ENCODE measurements at places on chromosomes 6 and 20.

DNA sequence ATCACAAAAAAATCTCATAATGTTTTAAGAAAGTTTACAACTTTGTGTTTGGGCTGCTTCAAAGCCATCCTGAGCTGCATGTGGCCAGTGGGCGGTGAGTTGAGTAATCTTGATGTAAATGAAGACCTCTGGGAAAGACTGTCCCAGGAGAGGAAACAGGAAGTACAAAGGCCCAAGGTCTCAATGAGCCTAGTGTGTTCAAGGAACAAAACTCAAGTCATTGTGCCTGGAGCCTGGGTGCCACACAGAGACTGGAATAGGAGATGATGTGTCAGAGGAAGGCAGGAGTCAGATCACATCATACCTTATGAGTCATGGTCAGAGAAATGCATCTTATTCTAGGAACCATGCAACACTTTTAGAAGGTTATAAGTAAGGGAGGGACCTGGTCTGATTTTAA is 51.5 kb downstream of the COL19A1 start:
- no peak for DNase-seq

GRCh38 chr6:165109011-165109410 is 200.4 kb downstream of the C6orf118 start:
- DNase-seq = no peak

- no peak for DNase-seq
Observed at GRCh38 chr6:165987483-165988301, 180.0 kb downstream of the TBXT start.

DNA sequence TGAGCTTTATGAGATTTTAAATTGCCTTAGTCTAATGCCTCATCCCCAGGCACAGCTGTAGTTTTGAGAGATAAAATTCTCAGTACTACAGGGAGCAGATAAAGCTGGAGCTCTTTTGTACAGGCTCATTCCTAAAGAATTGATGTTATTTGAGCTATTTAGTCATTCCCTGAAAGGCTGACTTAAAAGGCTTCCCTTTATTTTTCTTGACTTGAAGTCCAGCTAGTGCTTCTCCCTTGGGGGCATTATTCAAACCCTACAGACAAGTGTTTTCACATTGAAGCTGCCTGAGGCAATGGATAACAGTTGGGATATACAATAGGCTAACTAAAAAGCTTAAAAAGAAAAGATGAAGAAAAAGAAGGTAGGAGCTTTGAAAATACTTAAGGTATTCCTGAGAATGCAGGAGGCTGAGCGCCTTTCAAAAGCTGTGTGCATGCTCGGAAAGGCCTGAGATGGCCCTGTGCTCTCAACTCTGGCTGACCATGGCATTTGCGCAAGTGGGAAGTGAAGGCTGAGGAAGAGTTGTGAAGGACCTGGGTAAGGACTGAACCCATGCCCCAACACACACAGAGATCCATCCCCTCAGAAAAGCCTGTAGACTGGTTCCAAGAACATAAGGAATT is 315.1 kb downstream of the SMOC2 start:
- no peak for DNase-seq

GRCh38 chr6:98039904-98040607 is 757.0 kb upstream of the MMS22L start:
- DNase-seq = no peak

DNA sequence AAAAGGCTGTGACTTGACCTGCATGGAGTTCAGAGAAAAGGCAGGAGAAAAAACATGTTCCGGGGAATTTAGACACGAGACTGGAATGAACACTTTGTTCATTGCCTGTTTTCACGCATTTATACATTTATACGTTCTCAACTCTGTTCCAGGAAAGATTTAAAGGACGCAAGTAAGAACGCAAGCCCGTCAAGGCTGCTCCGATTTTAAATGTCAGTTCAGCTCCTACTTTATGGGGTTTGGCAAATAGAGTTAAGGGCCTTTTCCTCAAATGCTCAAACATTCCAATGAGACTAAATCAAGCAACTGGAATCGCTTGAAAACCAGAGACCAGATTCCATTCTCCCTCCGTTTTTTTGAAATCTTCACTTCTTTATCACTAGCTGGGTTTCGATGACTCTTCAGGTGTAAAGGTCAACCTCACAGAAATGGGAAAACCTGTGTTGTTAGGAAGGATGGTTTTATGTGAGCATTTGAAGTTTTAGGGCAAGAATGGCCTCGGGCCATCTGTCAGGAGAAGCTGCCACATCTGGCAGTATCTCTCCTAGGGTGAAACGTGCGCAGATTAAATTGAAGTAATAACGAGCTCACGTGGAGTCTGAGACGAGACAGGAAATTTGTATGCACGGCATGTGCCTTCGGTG is 24.9 kb downstream of the TTLL2 start:
- DNase-seq = no peak

GRCh38 chr6:43075670-43076463 is at the start of gene PTK7:
Gene PTK7 (plus strand): TSS chr6:43076314. CDS start chr6:43076489, 175 bp downstream.
- no peak for DNase-seq

DNA sequence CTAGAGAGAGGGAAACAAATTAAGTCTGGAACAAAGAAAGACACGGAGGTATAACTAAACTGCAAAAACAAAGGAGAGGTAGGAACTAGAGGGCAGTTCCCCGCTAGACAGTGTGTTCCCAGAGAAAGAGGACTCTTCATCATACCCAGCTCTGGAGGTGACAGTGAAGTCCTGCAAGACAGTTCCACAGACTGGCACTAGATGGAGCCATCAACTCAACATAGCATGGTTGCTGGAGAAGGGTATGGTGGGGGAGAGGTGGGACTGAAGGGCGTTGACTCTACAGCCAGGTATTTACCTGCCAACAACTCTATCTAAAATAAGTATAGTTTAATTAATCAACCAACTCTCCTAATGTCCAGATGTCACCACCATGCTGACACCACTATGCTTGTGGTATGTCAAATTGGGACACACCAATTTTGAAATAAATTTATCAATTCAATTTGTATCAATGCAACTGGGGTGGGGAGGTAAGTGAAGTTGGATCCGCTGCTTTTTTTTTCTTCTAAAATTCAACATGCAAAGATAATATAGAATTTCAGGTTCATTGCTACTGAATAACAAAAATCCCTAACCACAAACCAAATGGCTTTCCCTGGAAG is 9.7 kb downstream of the BACH2 start:
- DNase-seq = no peak

DNA sequence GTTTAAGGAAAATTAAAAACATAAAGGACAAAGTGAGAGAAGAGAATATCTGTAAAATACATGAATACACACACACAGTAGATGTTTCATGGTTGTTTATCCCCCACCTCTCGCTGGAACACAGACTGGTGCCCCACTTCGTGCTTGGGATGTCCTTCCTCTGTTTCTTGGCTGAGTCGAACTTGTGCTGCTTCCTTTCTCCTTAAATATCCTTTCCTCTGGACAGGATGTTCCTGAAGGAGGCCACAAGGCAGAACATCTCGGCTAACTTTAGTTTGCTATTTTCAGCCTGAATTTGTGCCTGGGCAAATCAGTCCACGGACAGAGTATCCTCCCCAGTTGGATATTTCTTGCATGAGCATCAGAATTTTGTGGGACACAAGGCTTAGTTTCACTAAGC is 54.7 kb upstream of the ZMYND8 start:
- no peak for DNase-seq

- DNase-seq = no peak
Observed at GRCh38 chr20:57513199-57513598, 11.7 kb downstream of the CTCFL start.

GRCh38 chr6:101544286-101544685 is 150.8 kb downstream of the GRIK2 start:
- no peak for DNase-seq

GRCh38 chr6:139637766-139638165 is 263.3 kb upstream of the CITED2 start:
- no peak for DNase-seq

- no peak for DNase-seq
Observed at GRCh38 chr6:149060985-149061760, 256.3 kb upstream of the TAB2 start.

DNA sequence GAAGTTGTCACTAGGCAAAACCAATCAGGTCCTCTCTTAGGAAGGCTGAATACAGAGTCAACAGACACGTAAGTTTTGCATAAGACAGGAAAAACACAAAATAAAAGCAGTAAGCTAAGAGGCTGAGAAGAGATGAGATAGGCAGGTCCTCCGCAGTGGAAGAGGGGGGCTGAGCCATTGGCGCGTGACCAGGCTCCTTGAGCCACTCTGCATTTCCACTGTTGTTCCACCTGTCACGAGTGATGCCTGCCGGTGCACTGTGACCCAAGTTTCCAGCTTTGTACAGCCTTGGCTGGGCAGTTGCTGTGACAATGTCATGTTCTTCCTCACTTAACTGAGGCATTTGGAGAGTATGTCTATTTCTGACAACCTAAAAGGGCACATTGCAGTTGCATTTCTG is 58.6 kb downstream of the NUDT3 start:
- no peak for DNase-seq

DNA sequence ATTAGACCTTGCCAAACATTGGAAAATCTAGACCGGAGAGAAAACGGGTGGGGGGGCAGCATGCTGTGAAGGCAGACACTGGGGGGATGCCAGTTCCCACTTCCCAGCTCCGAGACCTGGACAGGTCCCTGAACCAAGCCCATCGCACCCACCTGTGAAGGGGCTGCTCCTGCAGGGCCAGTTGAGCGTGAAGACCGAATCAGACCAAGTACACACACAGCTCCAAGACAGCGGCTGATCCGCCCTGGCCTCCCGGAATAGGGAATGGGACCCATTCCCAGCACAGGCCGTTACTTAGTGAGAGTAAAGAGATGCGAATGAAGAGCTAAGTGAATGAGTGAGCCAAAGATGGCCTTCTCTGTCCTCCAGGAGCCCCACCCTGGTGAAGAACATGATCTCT is 41.5 kb upstream of the MDFI start:
- no peak for DNase-seq

GRCh38 chr20:46221256-46221833 is 87.0 kb downstream of the CDH22 start:
- DNase-seq = no peak

DNA sequence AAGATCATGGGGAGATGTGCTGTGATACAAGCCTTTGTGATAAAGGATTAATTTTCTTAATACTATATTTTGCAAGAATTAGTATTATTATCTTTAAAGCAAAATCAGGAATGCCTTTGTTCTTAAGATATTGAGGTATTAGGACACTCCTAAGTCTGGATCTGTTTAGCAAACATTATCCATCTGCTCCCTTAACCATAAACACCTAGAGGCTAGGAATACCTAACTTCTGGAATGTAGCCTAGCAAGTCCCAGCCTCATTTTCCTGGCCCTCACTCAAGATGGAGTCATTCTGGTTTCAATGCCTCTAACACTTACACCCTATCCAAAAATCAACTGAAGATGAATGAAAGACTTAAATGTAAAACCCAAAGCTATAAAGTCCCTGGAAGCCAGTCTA is 106.3 kb upstream of the GJE1 start:
- DNase-seq = no peak

DNA sequence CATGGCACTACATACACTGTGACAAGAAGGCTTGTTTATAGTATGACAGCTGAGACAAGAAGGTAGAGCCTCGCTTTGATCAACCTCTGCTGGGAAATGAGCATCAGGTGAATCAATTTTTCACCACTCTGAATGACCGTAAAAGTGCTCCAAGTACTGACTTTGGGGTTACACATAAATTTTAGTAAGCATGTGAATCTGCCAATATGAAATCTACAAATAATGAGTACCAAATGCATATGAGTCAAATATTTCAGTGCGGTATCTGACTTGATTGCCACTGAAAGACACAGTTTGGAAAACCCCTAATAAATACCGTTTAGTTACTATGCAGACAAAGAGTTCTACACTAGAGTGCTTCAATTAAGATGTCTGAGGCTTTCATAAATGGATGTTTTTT is 77.8 kb downstream of the ATG5 start:
- no peak for DNase-seq

DNA sequence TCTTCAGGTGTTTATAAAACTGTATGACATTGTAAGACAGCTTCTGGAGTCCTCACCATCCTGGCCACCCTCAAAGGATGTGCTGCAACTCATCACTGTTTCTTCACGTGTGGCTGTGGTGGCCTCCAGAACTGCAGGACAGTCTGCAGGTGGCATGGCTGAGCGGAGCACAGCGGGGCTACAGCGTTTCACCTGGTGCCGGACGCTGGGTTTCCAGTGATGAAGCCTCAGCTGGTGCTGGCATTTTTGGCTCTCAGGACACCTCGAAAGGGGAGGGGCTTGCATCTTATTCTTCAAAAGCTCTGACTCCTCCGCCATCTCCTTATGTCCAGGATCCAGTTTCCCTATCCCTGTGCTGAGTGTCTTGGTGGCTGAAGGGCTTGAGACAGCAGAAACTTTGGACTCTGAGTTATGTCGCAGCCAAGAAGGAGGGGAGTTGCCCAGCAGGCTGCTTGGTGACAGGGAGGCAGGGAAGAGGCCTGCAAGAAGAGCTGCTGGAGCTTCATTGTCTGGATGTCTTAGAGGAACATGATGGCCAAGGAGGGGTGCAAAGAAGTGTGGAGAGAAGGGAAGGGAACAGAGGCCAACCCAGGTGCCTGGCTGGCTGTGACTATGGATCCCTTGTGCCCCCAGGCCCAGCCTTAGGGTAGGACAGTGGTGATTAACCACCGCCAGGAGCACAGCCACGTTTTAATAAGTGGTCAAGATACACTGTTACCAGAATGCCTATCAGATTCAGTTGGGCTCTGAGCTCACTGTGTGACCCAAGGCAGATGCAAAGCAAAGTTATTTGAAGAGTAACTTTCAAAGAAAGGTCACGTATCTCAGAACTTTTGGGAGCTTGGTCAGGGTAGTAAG is 58.7 kb downstream of the GTF2H5 start:
- DNase-seq = no peak

DNA sequence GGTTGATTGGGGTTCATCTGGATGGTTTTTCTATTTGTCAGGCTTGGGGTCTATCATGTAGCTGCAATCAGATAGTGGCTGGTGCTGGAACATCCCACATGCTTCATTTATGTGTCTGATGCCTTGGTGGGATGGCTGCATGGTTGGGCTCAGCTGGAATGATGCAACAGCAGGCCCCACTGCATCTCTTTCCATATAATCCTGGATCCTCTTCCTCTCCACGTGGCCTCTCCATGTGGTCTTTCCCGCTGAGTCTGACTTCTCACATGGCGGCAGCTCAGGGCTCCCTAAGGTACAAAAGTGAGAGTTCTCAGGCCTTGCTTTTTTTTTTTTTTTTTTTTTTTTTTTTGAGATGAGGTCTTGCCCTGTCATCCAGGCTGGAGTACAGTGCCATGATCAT is 65.0 kb upstream of the SUPT3H start:
- DNase-seq = no peak

DNA sequence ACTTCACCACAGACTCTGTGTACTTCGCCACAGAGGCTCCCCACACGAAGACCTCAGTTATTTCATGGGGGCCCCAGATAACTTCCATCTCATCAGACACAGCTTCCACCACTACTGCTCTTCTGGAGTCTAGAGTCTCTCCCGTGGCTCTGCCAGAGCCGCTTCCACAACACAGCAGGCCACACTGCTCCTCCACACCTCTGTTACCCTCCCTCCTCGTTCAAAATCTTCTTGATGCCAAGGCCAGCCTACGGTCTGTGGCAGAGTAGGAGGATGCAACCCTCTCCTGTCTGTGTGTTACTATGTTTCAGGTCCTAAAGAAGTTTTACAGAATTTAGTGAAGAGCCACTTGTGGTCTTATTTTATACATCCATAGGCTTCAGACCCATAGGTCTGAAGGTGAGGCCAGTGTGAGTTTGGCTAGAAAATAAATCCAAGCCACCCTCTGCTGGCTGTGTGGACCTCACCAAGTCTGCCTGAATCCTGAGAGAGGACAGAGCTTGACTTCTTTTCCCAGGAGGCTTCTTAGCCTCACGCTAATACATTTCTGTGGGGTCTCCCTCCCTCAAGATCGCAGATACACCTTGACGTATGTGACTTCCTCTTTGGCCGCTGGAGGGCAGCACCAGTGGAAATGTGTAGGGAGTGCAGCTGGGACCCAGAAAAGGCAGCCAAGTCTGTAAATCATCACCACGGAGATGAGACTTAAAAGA is 197.7 kb downstream of the FAXC start:
- no peak for DNase-seq
